Adrenal gland (tissue), 19 donors: ENCODE measurements at places on chromosomes 2 and 18. TPM values are rescaled to one million over a fixed set of nuclear protein-coding genes. Genes with fewer than 3 reads are reported as not detected.

Gene EML6
- polyA plus RNA-seq: 10.9 TPM

Gene METTL21A
- 7.7 TPM for polyA plus RNA-seq

Gene IKZF2
- 0.44 TPM for polyA plus RNA-seq

Gene OTOS
- polyA plus RNA-seq: not detected

Gene CD226
- 1.0 TPM for polyA plus RNA-seq

Gene ICA1L
- polyA plus RNA-seq: 9.7 TPM

Gene NBEAL1
- polyA plus RNA-seq: 5.0 TPM

Gene STON1
- polyA plus RNA-seq: 4.6 TPM

Gene KANSL1L
- 10.7 TPM for polyA plus RNA-seq

Gene NEUROD1
- not detected for polyA plus RNA-seq

Gene SPP2
- polyA plus RNA-seq: not detected

Gene CDH20
- polyA plus RNA-seq: 0.20 TPM

Gene STARD6
- not detected for polyA plus RNA-seq

Gene OSBPL6
- polyA plus RNA-seq: 0.98 TPM

Gene LCT
- polyA plus RNA-seq: not detected

Gene SERPINB13
- 0.10 TPM for polyA plus RNA-seq

Gene ALPP
- not detected for polyA plus RNA-seq

Gene CAPN14
- not detected for polyA plus RNA-seq

Gene INPP5D
- 4.5 TPM for polyA plus RNA-seq

Gene KCNG3
- 1.8 TPM for polyA plus RNA-seq

Gene RBM44
- 0.16 TPM for polyA plus RNA-seq

Gene SP100
- 92.5 TPM for polyA plus RNA-seq

Gene GPN1
- polyA plus RNA-seq: 12.8 TPM

Gene TXNDC9
- 12.8 TPM for polyA plus RNA-seq

Gene LIPG
- polyA plus RNA-seq: 0.44 TPM

Gene FAM228A
- polyA plus RNA-seq: 1.6 TPM

Gene TUBA3E
- not detected for polyA plus RNA-seq

Gene MC2R
- polyA plus RNA-seq: 5.6 TPM

Gene ANKRD30BL
- polyA plus RNA-seq: 0.24 TPM

Gene ESPNL
- polyA plus RNA-seq: 1.2 TPM

Gene GPR45
- polyA plus RNA-seq: not detected
